GM23248 (cell line): ENCODE measurements at places on chromosomes 16 and 17. TPM values are rescaled to one million over a fixed set of nuclear protein-coding genes. Genes with fewer than 3 reads are reported as not detected.

- H3K4me3 ChIP-seq: no peak overlapping the region
- no peaks in the 10 kb centered on the region for H3K4me1 ChIP-seq
- no peaks in the 10 kb centered on the region for H3K27me3 ChIP-seq
- no peak overlapping the region for H3K27ac ChIP-seq
- DNase-seq: no peak
These were observed 665.2 kb upstream of the CDH8 start for GRCh38 chr16:62701426-62701825.

GRCh38 chr16:84911486-84912216 lies 91.9 kb downstream of the CRISPLD2 start:
- peaks cover 16% of the 10 kb centered on the region; the same call in 1 of the 2 replicates for H3K27me3 ChIP-seq
- no peak overlapping the region for H3K27ac ChIP-seq
- no peak overlapping the region for H3K4me3 ChIP-seq
- H3K36me3 ChIP-seq: no peaks in the 10 kb centered on the region
- peak; percentile 29 for DNase-seq

DNA sequence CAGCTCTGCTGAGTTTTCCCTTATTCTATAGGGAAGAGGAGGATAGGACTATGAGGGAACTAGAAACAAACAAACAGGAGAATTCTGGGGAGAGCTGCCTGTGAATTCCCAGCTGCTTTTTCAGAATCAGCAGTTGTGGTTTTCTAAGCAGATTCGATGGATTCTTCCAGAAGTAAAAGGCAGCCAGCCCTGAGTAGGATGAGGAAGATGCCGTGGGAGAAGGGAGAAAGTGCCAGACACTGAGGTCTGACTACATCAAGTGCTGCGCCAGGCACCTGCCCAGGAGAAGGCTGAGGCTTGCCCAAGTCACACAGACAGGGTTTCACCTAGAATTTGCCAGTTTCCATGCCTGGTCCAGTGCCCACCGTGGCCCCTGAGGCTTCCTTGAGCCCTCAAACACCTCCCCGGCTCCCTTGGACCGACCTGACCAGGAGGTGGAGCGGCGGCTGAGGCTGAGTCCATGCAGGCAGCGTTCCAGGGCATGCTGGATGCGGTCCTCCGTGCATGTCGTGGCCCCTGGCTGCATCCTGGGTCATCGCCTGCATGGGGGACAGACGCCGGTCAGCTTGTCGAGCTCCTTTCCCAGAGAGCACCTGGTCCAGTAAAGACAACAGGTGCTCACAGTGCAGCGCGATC lies 43.6 kb upstream of the PIK3R6 start:
- H3K27ac ChIP-seq: no peak overlapping the region
- DNase-seq: no peak
- H3K4me1 ChIP-seq: peaks cover 5% of the 10 kb centered on the region
- no peak overlapping the region for H3K4me3 ChIP-seq

Gene CPNE7
- 7.7 and 10.1 TPM in 2 replicates for total RNA-seq

DNA sequence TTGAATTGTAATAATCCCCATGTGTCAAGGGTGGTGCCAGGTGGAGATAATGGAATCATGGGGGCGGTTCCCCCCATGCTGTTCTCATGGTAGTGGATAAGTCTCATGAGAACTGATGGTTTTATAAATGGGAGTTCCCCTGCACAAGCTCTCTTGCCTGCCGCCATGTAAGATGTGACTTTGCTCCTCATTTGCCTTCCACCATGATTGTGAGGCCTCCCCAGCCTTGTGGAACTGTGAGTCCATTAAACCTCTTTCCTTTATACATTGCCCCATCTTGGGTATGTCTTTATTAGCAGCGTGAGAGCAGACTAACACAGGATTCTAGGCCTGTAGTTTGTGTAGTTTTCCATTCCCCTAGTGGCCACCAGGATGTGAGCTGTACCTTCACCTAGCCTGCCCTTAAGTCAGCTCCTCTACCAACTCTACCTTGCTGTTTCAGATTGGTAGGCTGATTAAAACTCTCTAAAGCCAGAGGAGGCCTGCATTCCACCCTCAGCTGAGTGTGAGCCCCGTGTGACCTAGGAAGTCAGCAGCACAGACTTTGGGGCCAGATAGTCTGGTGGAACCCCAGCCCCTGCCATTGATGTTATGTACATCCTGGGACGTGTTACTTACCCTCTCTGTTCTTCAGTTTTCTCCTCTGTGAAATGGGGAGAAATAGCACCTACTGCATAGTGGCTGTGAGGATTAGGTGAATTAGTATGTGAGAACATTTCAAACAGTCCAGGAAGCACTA lies 252.4 kb upstream of the CACNG5 start:
- no peaks in the 10 kb centered on the region for H3K27me3 ChIP-seq
- H3K4me3 ChIP-seq: no peak overlapping the region

DNA sequence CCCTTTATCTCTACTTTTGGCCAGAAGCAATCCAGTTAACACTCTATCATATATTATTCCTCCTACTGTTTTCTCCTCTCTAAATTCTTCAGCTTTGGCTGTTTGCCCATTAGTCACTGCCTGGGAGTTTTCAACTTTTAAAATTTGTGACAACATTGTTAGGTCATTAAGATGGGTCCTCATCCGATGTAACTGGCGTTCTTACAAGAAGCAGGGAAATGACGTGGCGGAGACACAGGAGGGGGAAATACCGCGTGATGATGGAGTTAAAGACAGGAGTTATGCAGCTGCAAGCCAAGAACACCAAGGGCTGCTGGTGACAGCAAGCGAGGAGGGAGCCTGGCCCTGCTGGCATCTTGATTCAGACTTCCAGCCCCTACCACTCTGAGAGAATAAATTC lies 34.8 kb upstream of the CPHXL start:
- no peak overlapping the region for H3K27ac ChIP-seq
- no peak overlapping the region for H3K4me3 ChIP-seq
- no peaks in the 10 kb centered on the region for H3K36me3 ChIP-seq
- peak; percentile 42 for DNase-seq
- peaks cover 4% of the 10 kb centered on the region; the same call in 1 of the 2 replicates for H3K27me3 ChIP-seq

- H3K4me1 ChIP-seq: no peaks in the 10 kb centered on the region
- DNase-seq: no peak
- no peaks in the 10 kb centered on the region for H3K36me3 ChIP-seq
- H3K27me3 ChIP-seq: no peaks in the 10 kb centered on the region; the same call in 1 of the 2 replicates
- H3K4me3 ChIP-seq: no peak overlapping the region
- no peak overlapping the region for H3K27ac ChIP-seq
These were observed 101.4 kb downstream of the RBFOX3 start for GRCh38 chr17:79509490-79509889.

- no peaks in the 10 kb centered on the region for H3K36me3 ChIP-seq
- no peak overlapping the region for H3K4me3 ChIP-seq
- peaks cover 52% of the 10 kb centered on the region for H3K27me3 ChIP-seq
- no peaks in the 10 kb centered on the region for H3K4me1 ChIP-seq
These were observed 28.3 kb upstream of the GOSR2 start for GRCh38 chr17:46894476-46895151.

Gene PPY
- not detected in 2 replicates for total RNA-seq

GRCh38 chr17:76707985-76708807 lies 2.6 kb downstream of the MXRA7 start:
- H3K4me1 ChIP-seq: peaks cover 29% of the 10 kb centered on the region
- H3K27ac ChIP-seq: peak overlapping the region; percentile 98
- H3K4me3 ChIP-seq: peak overlapping the region; percentile 90
- H3K36me3 ChIP-seq: no peaks in the 10 kb centered on the region
- no peak for DNase-seq
- no peaks in the 10 kb centered on the region for H3K27me3 ChIP-seq

DNA sequence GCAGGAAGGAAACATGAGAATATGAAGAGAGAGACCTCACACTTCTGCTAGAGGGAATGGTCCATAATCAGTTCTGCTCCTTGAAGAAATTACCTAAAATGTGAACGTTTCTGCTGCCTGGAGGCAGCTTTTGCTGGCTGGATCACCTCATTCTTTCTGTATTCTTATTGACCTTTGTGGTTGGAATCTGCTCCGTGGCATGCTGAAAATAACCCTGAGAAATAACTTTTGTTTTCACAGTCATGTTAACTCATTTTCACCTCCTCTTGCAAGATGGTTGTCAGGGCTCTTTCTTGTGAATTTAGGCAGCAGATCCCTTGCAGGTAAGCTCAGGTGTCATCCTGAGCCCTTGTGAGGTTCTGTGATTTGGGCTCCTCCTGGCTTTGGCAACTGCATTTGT lies 70.2 kb downstream of the IRF8 start:
- DNase-seq: peak; percentile 54
- no peaks in the 10 kb centered on the region for H3K36me3 ChIP-seq
- no peak overlapping the region for H3K4me3 ChIP-seq
- no peaks in the 10 kb centered on the region for H3K4me1 ChIP-seq
- H3K27ac ChIP-seq: no peak overlapping the region
- peaks cover 52% of the 10 kb centered on the region for H3K27me3 ChIP-seq

GRCh38 chr17:82061047-82061925 lies 4.3 kb downstream of the DUS1L start:
- H3K4me1 ChIP-seq: peaks cover 3% of the 10 kb centered on the region; the same call in 1 of the 2 replicates
- no peak for DNase-seq
- H3K27me3 ChIP-seq: no peaks in the 10 kb centered on the region
- no peak overlapping the region for H3K4me3 ChIP-seq
- H3K36me3 ChIP-seq: no peaks in the 10 kb centered on the region
- H3K27ac ChIP-seq: no peak overlapping the region

DNA sequence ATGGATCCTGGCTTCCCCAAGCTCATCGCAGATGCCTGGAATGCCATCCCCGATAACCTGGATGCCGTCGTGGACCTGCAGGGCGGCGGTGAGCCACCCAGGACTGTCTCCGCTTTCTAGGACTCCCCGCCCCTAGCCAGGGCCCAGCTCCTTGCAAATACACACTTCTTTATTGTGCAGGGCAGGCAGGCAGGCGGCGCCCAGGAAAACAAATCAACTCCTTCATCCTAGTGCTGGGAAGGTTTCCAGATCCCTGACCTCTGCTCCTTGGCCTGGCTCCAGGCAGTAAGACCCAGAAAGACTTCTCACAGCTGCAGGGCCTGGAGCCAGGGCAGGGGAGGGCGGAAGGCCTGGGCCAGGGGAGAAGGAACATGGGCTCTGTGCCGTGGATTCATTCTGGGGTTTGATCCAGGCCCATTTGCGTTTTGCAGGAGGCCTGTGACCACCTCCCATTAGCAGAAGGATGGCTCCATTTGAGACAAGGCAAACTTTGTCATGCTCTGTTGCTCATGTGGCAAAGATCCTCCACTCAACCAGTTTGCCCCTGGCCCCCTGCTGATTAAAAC lies 6.0 kb upstream of the LPCAT2 start:
- no peaks in the 10 kb centered on the region for H3K27me3 ChIP-seq
- peaks cover 76% of the 10 kb centered on the region for H3K36me3 ChIP-seq
- H3K4me1 ChIP-seq: peaks cover 50% of the 10 kb centered on the region
- DNase-seq: peak; percentile 40

DNA sequence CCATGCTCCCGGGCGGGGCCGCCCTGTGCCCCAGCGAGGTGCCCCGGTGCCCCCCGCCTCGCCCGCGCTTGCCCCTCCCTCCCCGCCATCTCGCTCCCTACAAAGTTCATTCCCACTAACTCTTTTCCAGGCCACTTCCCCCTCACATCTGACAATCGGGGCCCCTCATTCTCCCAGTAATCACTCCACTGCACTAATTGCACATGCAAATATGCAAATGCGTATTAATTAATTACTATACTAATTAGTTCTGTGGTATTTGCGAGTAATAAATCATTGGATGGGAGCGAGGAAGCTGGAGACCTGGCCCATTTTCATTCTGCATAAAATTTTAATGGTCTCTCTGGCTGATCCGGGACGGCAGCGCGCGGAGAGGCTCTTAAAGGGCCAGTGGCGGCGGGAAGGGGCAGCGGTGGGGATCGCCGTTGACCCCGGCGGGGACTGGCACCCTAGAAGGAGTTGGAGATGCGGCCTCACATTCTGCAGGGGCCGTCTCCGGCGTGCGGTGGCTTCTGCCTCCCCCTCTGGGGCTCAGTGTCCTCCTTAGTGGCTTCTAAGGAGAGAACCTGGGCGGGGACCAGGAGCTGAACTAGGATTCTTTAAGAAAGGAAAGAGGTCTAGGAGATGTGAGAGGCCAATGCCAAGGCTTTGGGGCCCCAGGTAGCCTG lies 8.4 kb upstream of the PPP1R1B start:
- H3K4me3 ChIP-seq: peak overlapping the region; percentile 95
- no peaks in the 10 kb centered on the region for H3K4me1 ChIP-seq
- H3K36me3 ChIP-seq: no peaks in the 10 kb centered on the region
- H3K27ac ChIP-seq: peak overlapping the region; percentile 25; the same call in 1 of the 2 replicates
- DNase-seq: peak; percentile 57
- no peaks in the 10 kb centered on the region; the same call in 1 of the 2 replicates for H3K27me3 ChIP-seq

- no peak overlapping the region for H3K27ac ChIP-seq
- no peaks in the 10 kb centered on the region for H3K27me3 ChIP-seq
- DNase-seq: no peak
- H3K4me1 ChIP-seq: no peaks in the 10 kb centered on the region
- H3K4me3 ChIP-seq: no peak overlapping the region
- H3K36me3 ChIP-seq: no peaks in the 10 kb centered on the region
These were observed 5.1 kb upstream of the CPNE7 start for GRCh38 chr16:89570342-89570923.

DNA sequence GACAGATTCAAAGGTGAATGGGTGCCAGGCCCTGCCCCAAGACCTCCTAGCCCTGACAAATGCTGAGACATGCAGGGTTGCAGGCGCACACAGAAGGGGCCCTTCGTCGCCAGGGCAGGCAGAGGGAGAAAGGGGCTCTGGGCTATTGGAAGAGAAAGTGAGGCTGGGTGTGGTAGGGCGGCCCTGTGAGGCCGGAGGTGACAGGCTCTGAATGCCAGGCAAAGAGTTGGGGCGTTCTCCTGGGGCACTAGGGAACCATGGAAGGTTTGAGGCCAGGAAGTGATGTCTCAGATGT lies 26.4 kb upstream of the NXPH3 start:
- no peak overlapping the region for H3K4me3 ChIP-seq
- no peak overlapping the region for H3K27ac ChIP-seq
- H3K36me3 ChIP-seq: no peaks in the 10 kb centered on the region
- no peak for DNase-seq

Gene P3H4
- total RNA-seq: 116 and 161 TPM in 2 replicates

- no peaks in the 10 kb centered on the region for H3K36me3 ChIP-seq
- no peak overlapping the region for H3K27ac ChIP-seq
- DNase-seq: no peak
- H3K4me3 ChIP-seq: no peak overlapping the region
- H3K27me3 ChIP-seq: no peaks in the 10 kb centered on the region
These were observed 28.1 kb downstream of the WSCD1 start for GRCh38 chr17:6098050-6098822.
